ENCODE measurements at places on chromosomes 2 and 18.
A peak's percentile ranks its signal among the peaks of the same experiment; 100 is the strongest.

DNA sequence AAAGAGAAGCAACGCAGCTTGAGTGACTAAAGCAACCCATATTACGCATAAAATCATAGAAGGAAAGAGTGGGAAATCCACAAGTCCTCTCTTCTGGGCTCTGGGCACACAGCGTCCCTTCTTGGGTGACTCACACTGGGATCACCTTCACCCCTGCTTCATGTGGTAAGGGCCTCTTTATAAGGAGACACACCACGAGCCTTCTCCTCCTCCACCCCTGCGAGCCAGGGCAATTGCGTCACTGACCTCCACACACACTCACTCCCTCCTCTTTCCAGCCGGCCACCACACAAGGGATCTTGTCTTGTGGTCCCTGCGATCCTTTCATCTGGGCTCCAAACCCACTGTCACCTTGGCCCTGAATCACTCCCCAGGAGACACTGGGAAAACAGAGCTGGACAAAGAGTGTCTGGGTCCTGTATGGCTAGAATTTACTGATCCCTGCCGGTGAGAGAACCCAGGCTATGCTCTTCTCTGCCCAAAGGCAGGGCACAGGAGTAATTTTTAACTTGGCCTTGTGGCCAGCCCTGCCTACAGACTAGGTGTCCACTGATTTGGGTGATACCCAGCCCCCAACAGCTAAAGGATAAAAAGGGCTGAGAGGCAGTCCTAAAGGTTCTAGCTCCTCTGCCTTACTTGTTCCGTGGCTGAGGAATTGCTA is 35.3 kb downstream of the NHEJ1 start:
- DNase-seq: peak; percentile 97

GRCh38 chr2:24233321-24233720 is 58.5 kb downstream of the FAM228A start:
- no peak for DNase-seq

DNA sequence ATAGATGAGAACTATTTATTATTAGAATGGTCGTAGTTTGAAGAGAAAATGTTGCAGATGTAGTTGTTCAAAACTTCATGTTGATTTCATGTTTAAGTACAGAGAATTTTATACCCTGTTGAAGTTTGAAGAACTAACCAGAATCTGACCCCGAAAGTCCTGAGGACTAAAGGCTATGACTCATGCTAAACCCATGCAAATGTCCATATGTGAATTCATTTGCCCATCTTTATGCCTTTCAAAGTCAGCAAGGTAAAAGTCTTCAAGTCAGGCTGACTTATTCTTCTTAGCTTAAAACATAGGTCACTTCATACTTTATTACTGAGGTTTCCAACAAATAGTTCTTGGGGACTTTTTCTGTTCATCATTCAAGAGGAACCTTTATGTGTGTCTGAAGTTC is 185.5 kb downstream of the CCDC85A start:
- peak; percentile 50 for DNase-seq

DNA sequence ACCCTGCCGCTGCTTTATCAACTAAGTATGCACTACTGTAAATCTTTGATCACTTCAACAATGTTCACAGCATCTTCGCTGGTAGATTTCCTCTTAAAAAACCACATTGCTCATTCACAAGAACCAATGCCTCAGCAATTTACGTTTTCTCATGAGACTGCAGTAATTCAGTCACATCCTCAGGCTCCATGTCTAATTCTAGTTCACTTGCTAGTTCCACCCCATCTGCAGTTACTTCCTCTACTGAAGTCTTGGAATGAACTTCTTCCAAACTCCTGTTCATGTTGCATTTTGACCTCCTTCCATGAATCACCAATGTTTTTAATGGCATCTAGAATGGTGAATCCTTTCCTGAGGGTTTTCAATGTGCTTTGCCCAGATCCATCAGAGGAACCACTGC is 35.8 kb downstream of the PRELID3A start:
- no peak for DNase-seq

GRCh38 chr2:229196448-229196847 is 74.6 kb downstream of the PID1 start:
- peak; percentile 10 for DNase-seq

- DNase-seq: peak; percentile 61
These were observed 326.7 kb downstream of the MTX2 start for GRCh38 chr2:176595986-176596385.

- DNase-seq: no peak
These were observed 228.7 kb downstream of the HAUS1 start for GRCh38 chr18:46332921-46333341.

DNA sequence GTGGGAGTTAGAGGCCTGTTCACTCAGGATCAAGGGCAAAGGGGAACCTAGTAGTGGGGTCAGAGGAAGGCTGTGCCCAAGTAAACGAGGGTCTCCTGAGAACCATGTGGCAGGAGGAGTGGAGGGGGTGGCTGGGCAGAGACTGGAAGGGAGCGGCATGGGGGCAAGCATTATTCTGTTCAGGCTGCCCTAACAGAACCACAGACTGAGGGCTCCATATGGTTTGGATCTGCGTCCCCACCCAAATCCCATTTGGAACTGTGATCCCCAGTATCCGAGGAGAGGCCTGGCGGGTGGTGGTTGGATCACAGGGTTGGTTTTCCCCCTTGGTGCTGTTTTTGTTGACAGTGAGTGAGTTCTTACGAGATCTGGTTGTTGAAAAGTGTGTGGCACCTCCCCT is 287.0 kb downstream of the PHLPP1 start:
- DNase-seq: no peak

DNA sequence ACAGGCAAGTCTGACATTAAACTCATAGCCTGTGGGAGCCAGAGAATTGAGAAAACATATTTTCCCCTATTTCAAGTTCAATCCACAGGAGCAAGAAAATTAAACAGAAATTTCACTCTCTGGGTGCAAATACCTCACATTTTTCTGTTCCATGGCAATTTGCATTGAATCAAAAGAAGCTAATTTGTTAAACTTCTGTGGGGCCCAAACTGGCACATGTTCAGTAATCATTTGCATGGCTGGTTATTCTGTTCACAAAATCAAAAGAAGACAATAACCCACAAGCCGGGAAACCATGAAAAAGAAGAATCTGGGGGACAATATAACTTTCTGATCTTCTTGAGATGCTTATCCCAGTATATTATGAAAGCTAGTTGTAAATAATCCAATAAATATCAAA is 363.1 kb downstream of the LRP1B start:
- DNase-seq: no peak

DNA sequence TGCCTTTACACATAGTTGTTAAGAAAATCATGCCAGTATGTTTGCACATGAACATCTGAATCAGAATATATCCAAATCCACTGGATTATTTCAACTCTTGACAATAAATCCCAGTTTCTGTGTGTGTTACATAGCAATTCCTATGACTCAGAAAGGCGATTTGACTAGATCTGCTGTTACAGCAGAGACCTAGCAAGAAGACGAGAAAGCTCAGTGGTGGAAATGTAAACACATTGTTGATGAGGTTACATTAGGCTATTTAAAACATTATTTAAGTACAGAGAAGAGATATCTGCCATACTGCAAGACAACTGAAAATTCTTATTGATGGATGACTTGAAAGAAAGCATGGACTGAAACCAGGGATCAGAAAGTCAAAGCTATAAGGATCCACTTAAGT is 73.0 kb upstream of the SMIM21 start:
- no peak for DNase-seq

- DNase-seq: no peak
These were observed 263.8 kb downstream of the RBM43 start for GRCh38 chr2:150997702-150998440.

DNA sequence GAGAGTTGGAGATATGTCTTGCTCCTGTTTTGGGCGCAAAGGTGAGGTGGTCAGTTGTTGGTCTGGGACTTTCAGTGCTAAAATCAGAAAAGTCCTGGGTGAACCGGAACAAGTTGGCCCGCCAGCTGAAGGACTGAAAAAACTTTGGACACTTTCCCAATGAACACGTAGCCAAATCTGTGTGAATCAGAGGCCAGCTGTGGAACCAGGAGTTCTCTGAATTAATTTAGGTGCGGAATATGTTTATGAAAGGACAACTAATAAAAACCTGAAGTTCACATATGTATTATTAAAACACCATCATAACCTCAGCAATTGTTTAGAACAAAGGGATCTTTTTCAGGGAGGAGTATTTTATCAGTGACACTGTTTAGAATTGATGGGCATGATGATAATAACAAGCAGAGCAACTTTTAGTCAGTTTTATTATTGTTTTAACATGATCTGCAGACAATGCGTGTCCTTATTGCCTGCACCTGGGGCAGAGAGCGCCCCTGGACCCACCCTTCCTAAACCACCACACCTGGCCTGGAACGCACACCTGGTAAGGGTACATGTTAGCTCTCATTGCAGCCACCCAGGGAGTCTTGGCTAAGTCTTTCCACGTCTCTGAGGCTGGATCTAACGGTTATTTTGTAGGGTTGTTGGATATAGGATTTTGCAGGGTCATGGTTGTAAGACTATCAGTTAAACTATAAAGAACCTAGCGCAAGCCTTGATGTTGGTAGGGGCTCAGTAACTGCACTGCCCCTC is 9.9 kb upstream of the ODC1 start:
- DNase-seq: peak; percentile 54

- DNase-seq: no peak
These were observed 357.5 kb upstream of the ID2 start for GRCh38 chr2:8324164-8324856.

DNA sequence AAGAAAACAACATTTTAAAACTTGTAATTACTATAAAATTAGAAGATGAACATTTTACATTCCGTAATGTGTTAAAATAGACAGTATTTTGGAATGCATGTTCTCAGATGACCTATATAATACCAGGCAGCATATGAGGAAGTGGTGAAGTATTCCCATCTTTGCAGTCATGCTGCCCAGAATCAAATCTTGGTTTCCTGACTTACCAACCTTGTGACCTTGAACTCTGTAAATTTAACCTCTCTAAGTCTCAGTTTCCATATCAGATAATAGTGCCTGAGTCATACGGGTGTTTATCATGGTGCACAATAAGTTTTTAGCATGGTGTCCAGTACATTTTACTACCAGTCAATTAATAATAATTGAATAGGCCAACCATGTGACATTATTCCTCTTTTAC is 7.3 kb upstream of the GALM start:
- no peak for DNase-seq

GRCh38 chr2:108593547-108594098 is 59.4 kb downstream of the LIMS1 start:
- DNase-seq: peak; percentile 97

GRCh38 chr18:38454764-38455469 is 889.3 kb upstream of the CELF4 start:
- DNase-seq: no peak

GRCh38 chr2:118987886-118988285 is 45.9 kb downstream of the MARCO start:
- no peak for DNase-seq

DNA sequence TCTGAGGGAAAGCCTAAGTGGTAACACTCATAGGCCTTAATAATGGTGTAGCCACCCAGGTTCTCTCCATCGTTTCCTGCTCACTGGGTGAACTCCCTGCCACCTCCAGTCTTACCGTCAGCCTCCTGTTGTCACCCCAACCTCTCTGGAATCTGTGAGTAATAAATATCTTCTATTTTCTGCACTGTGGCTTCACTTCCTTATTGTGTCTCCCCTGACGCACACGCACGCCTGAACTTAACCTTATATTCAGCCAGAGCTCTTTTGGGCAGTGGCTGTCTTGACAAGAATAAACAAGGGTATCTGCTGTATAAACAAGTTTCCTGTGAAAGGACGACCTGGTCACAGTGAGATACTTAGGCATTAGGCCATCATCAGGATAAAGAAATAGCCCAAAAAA is 467.2 kb downstream of the SPAG16 start:
- DNase-seq: no peak

DNA sequence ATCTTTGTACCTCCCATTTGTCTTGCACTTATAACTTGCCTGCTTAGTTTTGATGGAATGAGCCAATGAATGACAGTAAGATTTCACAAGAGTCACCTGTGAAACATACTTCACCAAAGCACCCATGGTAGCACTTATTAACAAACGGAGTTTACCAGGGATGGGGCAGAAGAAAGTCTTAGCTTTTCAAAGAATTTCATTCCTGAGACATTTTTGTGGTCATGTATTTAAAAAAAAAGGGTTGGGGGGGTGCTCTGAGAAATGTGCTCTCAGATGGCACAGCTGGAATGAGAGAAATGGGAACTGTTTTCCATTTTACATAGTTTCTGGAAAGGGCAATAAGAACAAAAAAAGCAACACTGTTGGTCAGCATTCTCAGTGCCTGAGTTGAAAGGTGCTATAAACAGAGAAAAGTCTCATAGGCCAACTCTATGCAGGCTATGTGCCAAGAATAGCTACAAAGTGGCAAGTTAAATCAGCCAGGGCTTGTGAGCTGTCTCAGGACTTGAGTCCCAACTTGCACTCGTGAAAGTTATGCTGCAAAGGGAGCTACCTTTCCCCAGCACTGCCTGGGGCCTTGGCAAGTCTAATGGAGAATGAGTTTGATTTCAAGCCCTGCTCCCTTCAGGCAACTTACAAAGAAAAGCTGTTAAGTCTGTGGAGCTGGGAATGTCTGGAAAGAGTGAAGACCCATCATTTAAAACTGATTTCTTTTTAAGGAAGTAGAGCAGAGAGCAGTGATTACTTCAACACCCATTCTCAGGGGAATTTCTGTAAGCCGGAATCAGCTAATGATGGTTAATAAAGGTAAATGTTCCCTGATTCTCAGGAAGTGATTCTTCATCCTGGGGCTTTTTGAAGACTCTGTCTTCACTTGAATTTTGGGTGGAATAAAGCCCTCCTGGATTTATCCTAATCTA is 170.6 kb downstream of the SLC8A1 start:
- peak; percentile 89 for DNase-seq

DNA sequence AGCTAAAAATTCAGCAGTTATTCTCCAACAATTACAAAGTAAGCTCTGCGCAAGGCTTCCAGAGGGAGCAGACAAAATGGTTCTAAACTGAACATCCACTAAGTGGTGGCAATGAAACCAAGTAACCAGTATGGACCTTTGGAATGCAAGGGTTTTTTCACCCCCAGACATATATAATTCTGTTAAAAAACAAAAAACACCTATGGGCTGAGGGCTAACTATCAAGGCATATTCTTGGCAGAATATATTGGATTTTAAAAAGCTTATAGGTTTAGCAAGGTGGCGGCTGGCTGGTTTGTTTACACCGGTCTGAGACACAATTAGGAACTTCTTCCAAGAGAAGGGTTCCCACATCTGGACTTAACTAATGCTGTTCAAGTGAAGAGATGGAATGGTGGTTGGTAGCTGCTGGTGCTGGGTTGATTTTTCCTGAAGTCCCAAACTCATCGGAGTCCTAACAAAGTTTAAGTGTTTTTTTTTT is 2.8 kb downstream of the ZFP36L2 start:
- peak; percentile 29 for DNase-seq

GRCh38 chr18:36484591-36484990 is 187.1 kb downstream of the FHOD3 start:
- no peak for DNase-seq

- peak; percentile 26 for DNase-seq
These were observed 51.4 kb upstream of the SPAG16 start for GRCh38 chr2:213232649-213233437.

Measured in astrocyte (in vitro differentiated cells and primary cell).